ENCODE measurements at places on chromosomes 2 and 18. TPM values are rescaled to one million over a fixed set of nuclear protein-coding genes. Genes with fewer than 3 reads are reported as not detected.

The PDE1A gene
- total RNA-seq = not detected

The NEB gene
- 0.27 TPM for total RNA-seq

The LOXHD1 gene
- not detected for total RNA-seq

The FMNL2 gene
- 14.3 TPM for total RNA-seq

The SERPINB3 gene
- not detected for total RNA-seq

The NOSTRIN gene
- total RNA-seq = not detected

The EPAS1 gene
- 102 TPM for total RNA-seq

The SLC9A4 gene
- total RNA-seq = 0.09 TPM

The RNU2-63P gene
- 19.7 TPM for total RNA-seq

All from activated T-helper 2 cell treated with anti-CD3 and anti-CD28 coated beads, Interferon-gamma antibody, Interleukin-2, Interleukin-4, amounts not matched to agents 10 μg/mL and 5 μg/mL and 100 μg/mL, durations not matched to agents 14 hours and 24 hours and 36 hours (primary cell).